Islet precursor cell (in vitro differentiated cells): ENCODE measurements at places on chromosomes 5 and 9.

DNA sequence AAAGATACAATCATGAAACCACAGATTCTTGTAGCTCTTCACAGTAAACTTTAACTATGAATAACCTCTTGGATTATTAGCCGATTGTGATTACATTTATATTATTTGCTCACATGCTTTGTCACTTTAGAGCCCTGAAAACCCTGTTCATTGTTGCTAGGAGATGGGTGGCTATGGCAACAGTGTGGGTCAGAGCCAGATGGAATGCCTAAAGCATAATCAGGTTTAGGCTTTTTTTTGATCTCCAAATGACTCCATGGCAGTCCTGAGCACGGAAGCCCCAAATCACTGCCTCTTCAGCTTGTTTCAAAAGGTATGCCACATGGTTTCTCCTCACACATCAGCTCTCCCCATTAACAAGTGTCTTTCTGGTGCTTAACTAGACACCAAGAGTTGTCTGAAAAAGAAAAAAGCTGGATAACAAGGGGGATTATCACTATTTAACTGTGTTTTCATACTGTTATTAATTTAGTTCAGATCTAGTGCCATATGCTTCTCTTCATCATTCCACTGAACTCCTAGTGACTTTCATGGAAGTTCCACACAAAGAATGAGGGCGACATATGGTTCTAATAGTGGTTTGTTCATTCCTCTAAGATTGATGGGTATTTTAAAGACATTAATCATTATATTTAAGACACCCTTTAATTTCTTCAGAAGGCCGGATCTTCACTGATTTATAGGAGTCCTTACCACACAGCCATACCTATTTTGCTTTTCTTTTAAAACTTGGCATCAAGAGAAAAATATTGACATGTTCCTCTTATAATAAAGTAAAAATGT lies 88.8 kb upstream of the PAM start:
- no peak for DNase-seq

GRCh38 chr5:132059043-132059695 lies 1.3 kb upstream of the IL3 start:
- DNase-seq, result peak; percentile 45

GRCh38 chr5:124433170-124433569 lies 313.3 kb downstream of the ZNF608 start:
- DNase-seq, result no peak

GRCh38 chr5:16889203-16889971 lies 46.7 kb downstream of the MYO10 start:
- no peak for DNase-seq

- DNase-seq, result no peak
Observed at GRCh38 chr9:110261632-110262031, 5.3 kb upstream of the TXN start.

DNA sequence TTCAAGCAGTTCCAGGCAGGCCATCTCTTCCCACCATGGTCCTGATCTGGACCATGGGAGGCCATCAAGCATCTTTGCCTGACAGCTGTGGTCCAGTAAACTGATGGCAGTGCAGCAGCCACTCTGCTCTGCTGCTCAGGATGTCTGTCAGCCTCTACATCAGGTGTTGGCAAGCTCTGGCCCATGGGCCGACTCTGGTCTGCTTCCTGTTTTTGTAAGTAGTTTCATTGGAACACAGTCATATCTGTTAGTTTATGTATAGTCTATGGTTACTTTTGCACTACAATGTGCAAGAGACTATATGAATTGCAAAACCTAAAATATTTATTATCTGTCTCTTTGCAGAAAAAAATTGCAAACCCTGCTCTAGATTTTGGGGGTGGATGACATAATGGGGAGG lies 225.0 kb downstream of the KCTD16 start:
- no peak for DNase-seq

- peak; percentile 81 for DNase-seq
Observed at GRCh38 chr9:19104515-19105282, 2.0 kb upstream of the HAUS6 start.

- no peak for DNase-seq
Observed at GRCh38 chr9:123378025-123378424, 22.0 kb downstream of the CRB2 start.

- DNase-seq, result no peak
Observed at GRCh38 chr9:83744206-83744605, 36.4 kb upstream of the UBQLN1 start.

GRCh38 chr9:121768416-121769015 lies 117.1 kb downstream of the DAB2IP start:
- no peak for DNase-seq

GRCh38 chr9:131833906-131834305 lies 94.0 kb upstream of the RAPGEF1 start:
- peak; percentile 83 for DNase-seq

- DNase-seq, result no peak
Observed at GRCh38 chr5:139759219-139759721, 36.3 kb upstream of the PSD2 start.

GRCh38 chr9:99197987-99198386 lies 23.8 kb downstream of the ALG2 start:
- no peak for DNase-seq

DNA sequence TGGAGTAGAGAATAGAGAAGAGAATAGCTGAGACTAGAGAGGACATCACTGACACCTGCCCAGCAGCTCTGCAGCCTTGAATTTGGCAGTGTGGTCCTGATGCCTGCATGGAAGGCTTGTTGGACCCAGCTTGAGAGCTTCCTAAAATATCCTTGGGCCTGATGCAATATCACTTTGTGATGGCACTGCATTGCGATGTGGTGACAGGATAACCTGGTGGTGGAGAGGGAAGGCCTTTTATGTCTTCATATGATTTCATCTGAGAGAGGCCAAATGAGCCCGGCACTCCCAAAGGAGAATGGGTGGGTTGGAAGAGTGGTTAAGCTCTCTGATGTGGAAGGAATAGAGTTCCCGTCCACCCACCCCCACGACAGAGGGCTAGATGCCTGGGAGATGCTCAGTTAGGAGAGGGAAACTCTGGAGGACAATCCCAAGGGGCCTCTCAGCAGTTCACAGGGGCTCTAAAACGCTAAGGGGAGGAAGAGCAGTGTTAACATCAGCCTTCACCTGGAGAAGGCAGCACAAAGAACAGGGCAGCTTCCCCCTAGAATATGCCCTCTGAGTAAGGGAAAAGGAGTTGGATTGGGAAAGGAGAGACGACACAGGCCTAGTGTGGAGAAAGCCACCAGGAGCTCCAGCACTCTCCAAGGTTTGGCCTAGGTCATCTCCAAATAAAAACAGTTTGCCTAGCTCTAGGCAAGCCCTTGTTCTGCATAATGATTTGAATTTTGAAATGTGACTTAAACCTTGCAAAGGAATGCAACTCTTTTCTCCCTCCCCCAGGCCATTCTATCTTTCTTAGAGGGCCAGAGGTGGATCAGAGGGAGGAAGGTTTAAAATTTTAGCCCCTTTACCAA lies 99.8 kb upstream of the SSBP2 start:
- no peak for DNase-seq

DNA sequence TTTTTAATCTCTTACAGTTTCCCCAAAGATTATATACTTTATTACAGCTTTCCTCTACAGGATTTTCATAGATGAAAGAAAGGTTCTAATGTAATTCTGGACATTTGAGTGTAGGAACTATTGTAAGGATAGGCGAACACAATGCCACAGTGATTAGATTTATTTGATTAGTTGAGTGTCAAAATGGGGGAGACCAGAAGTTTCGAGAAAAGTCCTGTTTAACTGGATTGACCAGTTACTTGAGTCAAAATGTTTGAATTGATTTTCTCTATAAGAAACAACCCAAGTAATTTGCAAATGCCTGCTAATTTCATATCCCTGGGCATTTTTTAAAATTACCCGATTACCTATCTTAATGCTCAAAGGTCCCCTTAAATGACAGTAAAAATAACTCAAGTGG lies 50.6 kb downstream of the SMARCA2 start:
- no peak for DNase-seq

DNA sequence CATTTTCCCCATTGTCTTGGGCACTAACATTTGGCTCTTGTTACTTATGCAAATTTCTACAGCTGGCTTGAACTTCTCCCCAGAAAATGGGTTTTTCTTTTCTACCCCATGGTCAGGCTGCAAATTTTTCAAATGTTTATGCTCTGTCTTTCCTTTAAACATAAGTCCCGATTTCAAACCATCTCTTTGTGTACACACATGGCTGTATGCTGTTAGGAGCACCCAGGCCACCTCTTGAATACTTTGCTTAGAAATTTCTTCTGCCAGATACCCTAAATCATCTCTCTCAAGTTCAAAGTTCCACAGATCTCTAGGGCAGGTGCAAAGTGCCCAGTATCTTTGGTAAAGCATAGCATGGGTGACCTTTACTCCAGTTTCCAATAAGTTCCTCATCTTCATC lies 45.6 kb downstream of the NLN start:
- DNase-seq, result no peak

DNA sequence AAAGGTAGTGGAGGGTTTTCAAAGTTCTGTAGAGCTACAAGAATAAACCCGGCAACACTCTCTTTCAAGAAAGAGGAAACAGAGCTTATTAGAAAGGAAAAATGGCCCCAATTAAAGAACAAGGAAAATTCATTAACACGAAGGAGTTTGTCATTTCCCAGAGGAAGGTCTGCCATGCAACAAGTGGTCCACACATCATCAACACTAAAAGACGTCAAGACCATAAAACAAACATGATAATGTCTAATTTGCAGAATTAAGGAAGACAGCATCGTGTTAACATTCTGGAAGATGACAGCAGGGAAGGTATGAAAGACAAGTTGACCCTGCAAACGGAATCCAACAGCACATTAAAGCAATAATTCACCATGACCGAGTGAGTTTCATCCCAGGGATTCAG lies 28.6 kb upstream of the NRARP start:
- no peak for DNase-seq

DNA sequence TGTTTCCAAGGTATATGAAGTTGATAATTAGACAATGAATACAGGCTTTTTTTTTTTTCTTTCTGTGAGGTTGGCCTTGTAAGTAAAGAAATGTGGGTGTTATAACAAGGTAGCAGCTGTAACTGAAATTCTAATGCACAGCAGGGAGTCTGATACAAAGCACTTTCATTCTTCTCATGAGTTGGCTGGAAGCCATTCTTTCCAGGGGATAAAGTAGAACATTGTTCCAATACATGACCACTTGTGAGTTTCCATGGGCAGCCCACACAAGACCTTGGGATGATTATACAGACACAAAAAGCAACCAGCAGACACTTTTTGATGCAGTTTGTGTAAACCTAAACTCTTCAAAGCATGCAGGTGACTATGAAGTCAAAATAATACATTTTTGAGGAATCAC lies 1785.9 kb upstream of the WWC1 start:
- no peak for DNase-seq

- DNase-seq, result no peak
Observed at GRCh38 chr9:95264954-95265615, 52.4 kb downstream of the FANCC start.

GRCh38 chr5:54140247-54140840 lies 170.0 kb downstream of the ARL15 start:
- DNase-seq, result no peak

DNA sequence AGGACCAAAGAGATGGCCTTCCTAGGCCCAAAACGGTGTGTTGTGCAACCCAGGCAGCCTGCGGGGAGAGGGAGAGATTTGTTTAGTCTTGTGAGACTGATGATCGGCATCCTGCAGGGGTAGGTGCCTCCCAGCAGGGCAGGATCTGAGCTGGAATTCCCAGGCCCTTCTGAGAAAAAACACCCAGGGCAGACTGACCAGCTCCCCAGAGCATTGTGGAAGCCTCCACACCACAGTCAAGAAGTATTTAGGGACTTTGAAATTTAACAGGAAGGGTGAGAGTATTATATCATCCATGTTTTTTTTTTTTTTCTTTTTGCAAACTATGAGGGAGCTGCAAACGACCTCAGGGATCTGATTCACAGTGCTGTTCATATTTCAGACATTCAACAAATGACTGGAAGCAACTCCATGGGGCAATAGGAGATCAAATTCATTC lies 104.5 kb upstream of the LHFPL2 start:
- no peak for DNase-seq

DNA sequence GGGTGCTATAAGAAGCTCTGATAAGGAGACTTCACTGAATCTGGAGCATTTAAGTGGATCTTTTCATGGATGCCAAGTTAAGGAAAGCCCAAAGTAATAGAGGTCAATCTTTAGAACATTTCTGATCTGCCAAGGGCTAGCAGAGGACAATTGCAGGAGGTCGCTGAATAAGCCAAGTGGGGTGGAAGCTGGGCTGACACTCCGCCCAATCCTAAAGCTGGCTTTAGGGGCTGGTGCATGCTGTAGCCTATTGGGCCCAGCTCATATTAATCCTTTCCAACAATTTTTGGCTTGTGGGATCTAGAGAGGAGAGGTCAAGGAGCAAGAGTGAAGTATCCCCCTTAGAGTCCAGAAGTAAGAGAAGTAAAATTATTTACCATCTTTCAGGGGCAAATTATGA lies 526.5 kb downstream of the RAB3C start:
- no peak for DNase-seq

DNA sequence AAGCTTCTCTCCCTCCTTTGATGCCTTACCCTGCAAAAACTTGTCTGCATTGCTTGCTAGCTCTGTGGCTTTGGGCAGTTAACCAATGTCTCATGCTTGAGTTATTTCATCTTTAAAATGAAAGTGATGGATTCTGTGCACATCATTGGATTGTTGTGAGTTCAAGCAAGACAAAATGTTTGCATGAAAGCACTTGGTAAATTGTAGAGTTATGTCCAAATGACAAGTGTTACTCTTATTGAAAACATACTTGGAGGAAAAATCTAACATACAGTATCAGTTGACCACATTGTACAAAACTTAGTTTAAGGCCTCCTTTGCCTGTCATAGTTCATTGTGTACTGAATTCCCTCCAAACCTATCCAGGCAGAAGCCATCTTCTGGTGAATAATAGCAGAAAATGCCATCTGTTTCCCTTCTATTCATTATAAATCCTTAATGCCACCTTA lies 30.0 kb downstream of the TGFBR1 start:
- no peak for DNase-seq

- DNase-seq, result no peak
Observed at GRCh38 chr9:15936306-15936921, 383.6 kb downstream of the CCDC171 start.

- no peak for DNase-seq
Observed at GRCh38 chr5:143434261-143435209, 31.0 kb upstream of the NR3C1 start.

GRCh38 chr5:100131161-100131560 lies 404.0 kb upstream of the FAM174A start:
- no peak for DNase-seq

GRCh38 chr5:112684121-112684520 lies 53.6 kb upstream of the APC start:
- no peak for DNase-seq

GRCh38 chr9:86508208-86508903 lies 154.1 kb upstream of the TUT7 start:
- DNase-seq, result no peak

- DNase-seq, result no peak
Observed at GRCh38 chr9:89425024-89425805, 72.7 kb downstream of the SEMA4D start.

- DNase-seq, result no peak
Observed at GRCh38 chr9:16267281-16268066, 603.0 kb downstream of the BNC2 start.

DNA sequence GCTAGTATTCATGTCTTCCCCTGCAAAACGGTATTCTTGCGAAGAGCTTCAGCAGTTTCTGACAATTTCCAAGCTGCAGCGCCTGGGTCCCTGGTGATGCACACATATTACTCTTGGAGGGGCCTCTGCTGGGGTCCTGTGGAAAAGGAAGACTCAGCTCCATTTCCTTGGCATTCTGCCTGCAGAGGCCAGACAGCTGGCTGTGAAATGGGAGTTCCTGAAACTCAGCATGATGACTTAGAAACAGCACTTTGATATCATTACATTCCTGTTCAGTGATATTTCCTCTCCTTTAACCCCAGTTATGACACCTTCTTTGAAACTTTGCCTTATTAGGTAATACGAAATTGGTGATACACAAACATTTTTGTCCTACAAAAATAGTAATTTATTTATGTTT lies 98.5 kb downstream of the APBA1 start:
- DNase-seq, result no peak
